ENCODE measurements at places on chromosomes 2 and 18. TPM values are rescaled to one million over a fixed set of nuclear protein-coding genes. Genes with fewer than 3 reads are reported as not detected.

The ACVR2A gene
- total RNA-seq, result 4.8 TPM

DNA sequence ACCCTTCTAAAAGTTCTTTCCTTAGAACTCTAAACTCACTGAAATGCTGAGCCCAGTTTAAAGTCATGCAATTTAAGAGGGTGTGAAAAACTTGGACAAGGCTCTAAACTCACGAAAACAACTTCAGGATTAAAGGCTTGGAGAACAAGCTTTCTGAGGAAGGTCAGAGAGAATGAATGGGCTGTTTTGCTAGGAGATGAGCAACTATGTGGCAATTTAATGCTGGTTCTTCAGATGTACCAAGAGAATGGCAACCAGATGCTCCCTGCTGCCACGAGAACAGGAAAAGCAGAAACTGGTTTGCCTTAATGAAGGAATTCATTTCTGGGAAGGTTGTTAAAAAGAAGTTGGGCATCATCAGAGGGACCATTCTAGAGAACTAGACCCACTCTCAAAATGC, 77.8 kb upstream of the PMAIP1 start:
- peak; percentile 49 for DNase-seq

The PKDCC gene
- total RNA-seq, result not detected

The SPRED2 gene
- total RNA-seq, result 37.4 TPM

GRCh38 chr18:79278896-79279295, 116.8 kb upstream of the NFATC1 start:
- no peak for DNase-seq

GRCh38 chr2:128813352-128814034, 494.8 kb upstream of the HS6ST1 start:
- DNase-seq, result no peak

DNA sequence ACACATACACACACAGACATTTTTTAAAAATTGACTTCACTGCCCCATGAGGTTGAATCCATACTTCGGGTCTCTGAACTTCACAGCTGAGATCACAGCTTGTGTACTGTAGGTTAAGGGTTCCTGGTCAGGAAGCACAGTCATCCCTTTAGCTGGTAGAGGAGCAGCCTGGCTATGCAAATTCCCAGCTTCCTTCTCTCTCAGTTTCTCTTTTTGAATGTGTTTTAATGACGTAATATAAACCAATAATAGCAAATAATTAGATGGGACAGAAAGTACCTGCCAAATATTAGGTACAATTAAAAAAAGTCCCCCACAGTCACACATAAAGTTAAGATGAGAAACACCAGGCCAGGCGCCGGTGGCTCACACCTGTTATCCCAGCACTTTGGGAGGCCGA, 178.7 kb downstream of the ZNF385B start:
- DNase-seq, result no peak

The PJVK gene
- total RNA-seq, result 0.66 TPM

DNA sequence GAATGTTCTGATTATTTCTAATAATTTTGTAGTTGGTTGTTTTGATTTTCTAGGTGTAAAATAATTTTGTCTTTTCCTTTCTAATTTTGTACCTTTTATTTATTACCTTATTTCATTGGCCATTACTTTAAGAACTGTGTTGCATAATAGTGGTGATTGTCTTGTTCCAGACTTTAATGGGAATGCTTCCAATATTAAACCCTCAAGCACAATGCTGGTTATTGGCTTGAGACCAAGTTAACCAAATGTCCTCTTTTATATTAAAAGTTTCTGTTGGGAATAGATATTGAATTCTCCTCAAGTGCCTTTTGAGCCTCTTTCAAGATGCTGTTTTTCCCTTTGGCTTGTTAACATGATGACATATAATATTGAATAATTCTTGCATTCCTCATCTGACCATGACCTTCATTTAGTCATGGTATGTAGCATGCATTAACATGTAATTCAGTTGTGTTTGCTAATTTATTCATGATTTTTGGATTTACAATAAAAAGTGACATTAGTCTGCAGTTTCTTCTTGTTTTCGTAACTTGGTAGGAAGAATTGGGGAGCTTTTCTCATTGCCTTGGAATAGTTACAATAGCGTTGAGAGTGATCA, 141.7 kb downstream of the DIS3L2 start:
- DNase-seq, result no peak

- DNase-seq, result no peak
Observed at GRCh38 chr18:23260926-23261590, 125.8 kb downstream of the CABLES1 start.

DNA sequence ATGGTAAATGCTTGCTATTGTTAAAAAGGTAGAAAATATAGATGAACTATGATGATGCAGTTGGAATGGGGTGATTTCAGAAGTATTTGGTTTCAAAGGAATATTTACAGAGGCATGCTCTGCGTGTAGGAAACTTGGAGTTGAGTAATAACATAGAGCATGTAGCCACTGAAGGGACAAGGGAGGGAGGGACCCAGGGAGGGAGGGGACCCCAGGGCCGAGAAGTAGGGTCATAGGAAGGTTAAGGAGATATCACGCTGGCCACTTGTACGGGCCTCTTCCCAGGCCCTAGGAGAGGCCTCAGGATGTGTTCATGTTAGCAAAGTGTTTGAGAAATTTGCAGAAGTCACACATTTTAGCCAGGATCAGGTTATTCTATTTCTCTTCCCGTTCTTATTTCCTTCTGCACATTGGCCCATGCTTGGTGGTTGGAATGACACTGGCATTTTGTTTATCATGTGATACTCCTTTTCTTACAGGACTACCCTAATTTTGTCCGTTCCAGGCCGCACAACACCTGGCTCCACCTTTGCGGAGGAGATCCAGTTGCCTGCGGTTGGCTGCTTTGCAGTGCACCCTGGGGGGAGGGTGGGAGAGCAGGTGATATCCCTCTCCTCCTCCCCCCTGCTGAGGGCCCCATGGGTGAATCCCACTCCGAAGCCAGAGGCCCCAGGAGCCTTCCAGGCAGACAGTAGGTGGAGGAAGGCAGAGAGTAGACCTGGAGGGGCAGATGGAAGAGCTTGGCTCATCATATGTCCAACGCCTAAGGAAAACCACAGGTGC, 16.9 kb upstream of the ACKR3 start:
- DNase-seq, result no peak

The SERPINB7 gene
- total RNA-seq, result 294 TPM
